ENCODE measurements at places on chromosomes 2 and 18.

DNA sequence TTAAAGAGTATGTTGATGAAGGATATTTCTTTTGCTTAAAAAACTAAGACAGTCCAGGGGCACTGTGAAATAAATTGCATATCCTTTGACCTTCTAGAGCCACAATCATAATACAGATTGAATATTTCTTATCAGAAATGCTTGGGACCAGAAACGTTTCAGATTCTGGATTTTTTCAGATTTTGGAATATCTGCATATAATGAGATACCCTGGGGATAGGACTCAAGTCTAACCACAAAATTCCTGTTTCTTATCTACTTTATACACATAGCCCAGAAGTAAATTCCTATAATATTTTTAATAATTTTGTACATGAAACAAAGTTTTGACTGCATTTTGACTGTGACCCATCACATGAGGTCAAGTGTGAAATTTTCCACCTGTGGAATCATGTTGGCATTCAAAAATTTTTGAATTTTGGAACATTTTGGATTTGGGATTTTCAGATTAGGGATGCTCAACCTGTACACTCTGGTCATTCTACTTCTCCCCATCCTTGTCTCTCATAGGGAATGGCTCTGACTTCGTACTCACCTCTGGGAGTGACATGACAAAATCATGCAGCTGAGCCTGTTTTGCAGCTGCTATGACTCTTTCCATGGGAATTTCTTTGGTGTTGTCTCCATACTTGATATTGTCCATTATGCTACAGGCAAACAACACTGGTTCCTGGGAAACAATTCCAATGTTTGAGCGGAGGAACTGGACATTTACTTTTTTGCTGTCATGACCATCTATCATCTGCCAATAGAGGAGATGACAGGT lies 25.7 kb downstream of the G6PC2 start:
- DNase-seq: no peak

GRCh38 chr18:12155996-12156395 lies 62.4 kb downstream of the ANKRD62 start:
- no peak for DNase-seq

- DNase-seq: peak; percentile 39
These were observed at the start of gene KCMF1 for GRCh38 chr2:84970868-84971509. Gene KCMF1 (plus strand): TSS chr2:84971161. CDS start chr2:84971452, 291 bp downstream.

GRCh38 chr2:194486326-194486725 lies 1170.7 kb upstream of the SLC39A10 start:
- DNase-seq: no peak

DNA sequence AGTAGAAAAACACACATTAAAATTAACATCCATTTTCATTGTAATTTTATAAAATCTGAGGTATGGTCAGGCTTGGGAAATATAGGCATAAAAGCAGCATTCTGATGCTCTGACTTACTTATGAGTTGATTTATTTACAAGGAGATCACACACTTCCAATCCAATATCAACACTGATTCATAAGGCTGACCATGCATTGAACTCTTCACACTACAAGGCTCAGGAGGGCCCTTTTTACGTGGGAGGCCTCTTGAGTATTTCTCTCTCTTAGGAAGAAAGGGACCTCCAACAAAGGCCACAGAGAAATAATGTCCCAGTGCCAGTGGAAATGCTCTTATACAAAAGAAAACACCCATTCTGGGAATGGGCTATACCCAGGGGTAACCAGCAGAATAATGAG lies 222.8 kb downstream of the NAPG start:
- DNase-seq: no peak

DNA sequence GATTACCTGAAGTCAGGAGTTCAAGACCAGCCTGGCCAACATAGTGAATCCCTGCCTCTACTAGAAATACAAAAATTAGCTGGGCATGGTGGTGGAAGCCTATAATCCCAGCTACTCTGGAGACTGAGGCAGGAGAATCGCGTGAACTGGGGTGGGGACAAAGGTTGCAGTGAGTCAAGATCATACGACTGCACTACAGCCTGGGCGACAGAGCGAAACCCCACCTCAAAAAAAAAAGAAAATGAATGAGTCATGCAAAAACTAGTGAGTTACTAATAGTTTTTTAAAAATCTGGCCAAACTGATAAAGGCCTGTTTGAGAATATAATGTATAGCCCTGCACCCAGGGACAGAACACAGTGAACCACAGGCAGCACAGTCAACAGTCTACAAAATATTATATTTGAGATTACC lies 17.5 kb downstream of the AFG3L2 start:
- no peak for DNase-seq

DNA sequence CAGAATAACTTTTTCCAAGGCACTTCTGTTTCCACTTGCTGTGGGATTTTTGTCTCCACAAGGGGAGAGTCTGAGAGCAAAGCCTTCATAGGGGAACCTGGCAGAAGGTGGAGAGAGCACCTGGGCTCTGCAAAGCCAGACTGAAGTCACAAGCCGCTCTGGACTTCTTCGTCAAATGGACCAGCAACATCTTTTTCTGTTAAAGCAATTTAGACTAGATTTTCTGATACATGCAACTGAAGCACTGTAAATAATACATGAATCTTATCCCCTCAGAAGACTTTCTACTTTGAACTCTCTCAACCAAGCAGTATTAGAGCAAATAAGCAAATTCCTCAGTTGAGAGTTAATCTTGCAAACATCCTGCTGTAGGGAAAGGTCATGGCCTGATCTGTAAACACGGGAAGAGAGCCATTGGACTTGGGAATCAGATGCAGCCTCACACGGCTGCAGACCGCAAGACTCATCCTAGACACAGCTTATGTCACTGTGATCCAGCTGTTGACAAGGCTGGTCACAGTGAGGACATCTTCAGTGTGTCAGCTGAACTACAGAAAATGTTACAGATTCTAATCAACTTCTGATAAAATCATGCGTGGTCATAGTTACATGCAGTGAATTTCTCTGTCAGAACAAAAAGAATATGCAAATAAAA lies 3.2 kb downstream of the SH3YL1 start:
- no peak for DNase-seq

- no peak for DNase-seq
These were observed 420.7 kb upstream of the TRIB2 start for GRCh38 chr2:12295856-12296519.

DNA sequence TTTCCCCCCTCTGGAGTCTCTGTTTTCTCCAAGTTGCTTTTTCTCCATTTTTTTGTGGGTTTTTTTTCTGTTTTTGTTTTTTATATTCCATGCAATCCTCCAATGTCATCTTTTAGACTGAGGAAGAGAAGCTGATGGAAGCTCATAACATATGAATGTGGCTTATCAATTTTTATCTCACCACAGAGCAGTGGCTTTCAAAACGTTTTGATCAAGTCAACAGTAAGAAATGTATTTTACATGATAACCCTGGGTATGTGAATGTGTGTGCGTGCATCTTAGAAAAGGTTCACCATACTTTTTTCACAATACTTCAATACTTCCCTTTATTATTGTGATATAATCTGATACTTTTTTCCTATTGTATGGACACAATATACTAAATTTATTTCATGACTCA lies 64.6 kb upstream of the CDCA7 start:
- no peak for DNase-seq

GRCh38 chr2:22880161-22880560 lies 504.8 kb upstream of the KLHL29 start:
- no peak for DNase-seq

DNA sequence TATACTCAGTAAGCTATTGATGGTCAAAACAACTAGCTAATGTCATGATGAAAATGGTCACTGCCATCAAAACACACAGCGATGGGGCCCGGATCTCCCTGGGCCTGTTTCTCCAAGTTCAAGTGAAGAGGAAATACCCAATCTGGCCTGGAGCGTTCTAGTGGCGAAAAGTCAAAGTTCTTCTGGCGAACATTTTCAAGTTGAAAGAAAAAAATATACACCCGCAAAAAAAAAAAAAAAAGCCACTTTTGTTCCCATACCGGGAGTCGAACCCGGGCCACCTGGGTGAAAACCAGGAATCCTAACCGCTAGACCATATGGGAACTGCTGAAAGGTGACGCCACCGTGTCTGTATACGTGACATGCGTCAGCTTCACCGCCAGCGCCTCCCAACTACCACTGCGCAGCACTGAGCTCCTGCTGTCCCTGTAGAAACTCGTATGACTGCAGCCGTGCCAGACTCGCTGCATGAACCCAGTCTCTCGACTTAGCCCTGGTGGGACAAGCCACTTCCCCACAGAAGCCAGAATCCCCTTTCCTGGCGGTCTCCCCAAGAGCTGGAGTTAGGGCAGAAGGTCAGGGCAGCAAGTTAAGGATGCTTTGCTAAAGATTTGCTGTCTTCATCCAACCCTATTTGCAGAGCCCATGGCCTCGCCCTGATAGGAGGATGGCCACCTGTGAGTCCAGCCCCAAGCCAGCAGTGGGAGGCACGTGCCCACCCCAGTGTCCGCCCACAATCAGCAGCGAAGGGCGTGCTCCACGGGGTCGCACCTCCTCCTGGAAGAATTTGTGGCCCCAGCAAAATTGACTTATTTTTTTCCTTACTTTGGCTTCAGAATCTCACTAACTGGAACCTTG lies 5.6 kb upstream of the IMP4 start:
- no peak for DNase-seq

- no peak for DNase-seq
These were observed 105.4 kb upstream of the FAM110C start for GRCh38 chr2:151553-152334.

DNA sequence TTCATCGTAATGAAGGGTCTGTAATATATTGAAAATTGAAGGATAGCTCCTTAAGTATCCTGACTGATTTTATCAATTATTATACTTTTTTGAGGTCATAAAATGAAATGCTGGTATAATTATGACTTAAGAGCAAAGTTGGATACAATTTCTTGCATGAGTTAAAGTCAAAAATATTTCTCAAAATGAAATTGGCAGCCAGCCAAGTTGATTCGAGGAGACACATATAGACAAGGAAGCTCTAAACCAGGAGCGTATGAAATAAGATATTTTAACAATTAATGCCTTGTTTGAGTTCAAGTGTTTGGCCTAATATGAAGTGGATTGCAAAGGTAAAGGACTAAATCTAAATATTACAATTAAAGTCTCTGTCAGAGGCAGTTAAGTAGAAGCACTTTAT lies 260.4 kb upstream of the DSEL start:
- no peak for DNase-seq

- DNase-seq: no peak
These were observed 629.7 kb upstream of the SETBP1 start for GRCh38 chr18:44051026-44051425.

DNA sequence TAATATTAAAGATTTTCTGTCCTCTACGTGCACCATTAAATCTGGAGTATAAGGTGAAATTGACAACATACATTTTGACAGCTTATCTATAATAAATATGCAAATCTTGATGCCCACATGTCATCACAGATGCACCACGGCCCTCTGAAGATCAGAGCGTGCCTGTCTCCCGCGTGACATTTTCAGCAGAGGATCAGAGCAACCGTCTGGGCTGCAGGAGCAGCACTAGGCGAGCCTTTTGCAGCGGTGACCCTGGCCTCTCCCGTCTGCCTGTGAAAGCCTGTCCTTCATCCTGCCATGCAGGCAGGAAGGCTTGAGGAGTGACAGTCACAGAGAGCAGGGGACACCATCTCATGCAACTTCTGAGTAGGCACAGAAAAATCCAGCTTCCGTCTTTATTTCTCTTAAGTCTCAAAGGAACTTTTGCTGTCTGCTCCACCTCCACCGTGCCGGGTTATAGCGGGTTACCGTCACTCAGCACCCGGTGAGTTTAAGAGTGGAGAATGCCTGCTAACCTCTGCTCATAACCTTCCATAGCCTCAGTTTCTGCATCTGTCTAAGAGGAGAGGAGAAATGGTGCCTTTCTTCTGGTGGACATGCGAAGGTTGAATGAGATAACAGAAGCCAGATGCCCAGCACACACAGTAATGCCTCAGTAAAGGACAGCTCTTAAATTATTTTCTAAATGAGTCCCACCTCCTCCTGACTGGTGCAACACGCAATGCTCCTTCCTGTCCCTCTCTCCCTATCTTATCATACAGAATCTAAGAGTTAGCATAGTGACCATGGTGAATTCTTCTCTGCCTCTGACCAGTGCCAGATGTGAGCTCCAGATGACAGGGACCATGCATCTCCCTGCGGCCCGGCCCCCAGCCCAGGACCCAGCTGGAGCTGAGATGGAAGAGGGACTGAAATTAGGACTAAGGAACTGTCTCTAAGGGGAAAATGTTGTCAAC lies 43.8 kb downstream of the CELF4 start:
- no peak for DNase-seq

GRCh38 chr2:197759625-197760292 lies 25.4 kb downstream of the BOLL start:
- no peak for DNase-seq

DNA sequence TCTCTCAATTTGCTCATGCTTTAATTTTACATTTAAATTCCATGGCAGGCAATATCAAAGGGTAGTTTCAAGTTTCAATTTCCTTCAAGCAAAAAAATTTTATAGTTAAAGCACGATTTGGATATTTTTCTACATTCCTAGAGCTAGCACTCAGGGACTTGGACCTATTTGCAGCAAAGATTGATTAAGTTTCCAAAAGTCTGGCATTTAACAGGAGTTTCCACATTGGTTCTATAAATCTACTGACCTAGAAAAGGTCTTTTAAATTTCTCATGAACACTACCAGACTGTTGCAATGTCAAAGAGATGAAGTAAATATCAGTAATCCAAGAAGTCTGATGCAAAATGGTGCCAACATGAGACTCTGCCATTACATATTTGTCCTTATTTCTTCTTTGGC lies 253.7 kb upstream of the LINC00305 start:
- no peak for DNase-seq

DNA sequence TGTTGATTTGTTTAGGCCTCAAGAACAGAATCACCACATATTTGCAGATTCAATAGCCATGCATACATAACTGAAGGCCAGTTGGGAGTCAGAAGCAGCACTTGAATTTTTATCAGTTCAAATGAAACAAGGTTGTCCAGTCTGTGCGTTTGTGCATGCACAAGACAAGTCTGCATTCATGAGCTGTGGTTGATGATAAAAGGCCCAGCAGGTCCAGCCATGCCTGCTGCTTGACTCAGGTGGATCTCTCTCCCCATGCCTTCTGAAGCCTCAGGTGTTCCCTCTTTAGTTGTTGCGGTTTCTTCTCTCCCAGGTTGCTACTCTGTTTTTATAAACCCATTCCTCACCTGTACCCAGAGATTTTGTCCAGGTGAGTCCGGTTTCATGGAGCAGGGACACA lies 124.5 kb downstream of the CCDC102B start:
- no peak for DNase-seq

- DNase-seq: no peak
These were observed 41.6 kb upstream of the OTOF start for GRCh38 chr2:26519396-26520147.

- DNase-seq: no peak
These were observed 29.6 kb downstream of the CYRIA start for GRCh38 chr2:16635791-16636699.

GRCh38 chr2:196516564-196516963 lies 123.0 kb upstream of the CCDC150 start:
- no peak for DNase-seq

- DNase-seq: peak; percentile 1
These were observed 40.1 kb upstream of the AKAIN1 start for GRCh38 chr18:5237083-5237722.

Measured in stimulated activated CD4-positive, alpha-beta T cell treated with anti-CD3 and anti-CD28 coated beads, Interleukin-15, amount 100 ng/mL, for 1 hour (primary cell).